ENCODE measurements at places on chromosomes 16 and 17.

DNA sequence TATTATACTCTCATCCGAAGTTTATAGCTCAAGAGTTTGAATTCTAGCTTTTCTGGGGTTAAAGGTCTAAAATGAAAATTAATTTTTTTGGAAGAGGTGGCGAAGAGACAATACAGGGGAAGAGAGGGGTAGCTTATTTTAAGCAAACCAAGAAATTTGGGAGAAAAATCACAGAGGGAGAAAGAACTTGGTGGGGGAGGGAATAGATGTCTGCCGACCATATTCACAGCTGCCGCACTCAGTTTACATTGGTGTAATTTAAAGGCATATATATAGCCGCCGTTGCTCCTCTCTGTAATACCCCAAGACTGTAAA lies 6.5 kb upstream of the ZFHX3 start:
- no peak for DNase-seq

DNA sequence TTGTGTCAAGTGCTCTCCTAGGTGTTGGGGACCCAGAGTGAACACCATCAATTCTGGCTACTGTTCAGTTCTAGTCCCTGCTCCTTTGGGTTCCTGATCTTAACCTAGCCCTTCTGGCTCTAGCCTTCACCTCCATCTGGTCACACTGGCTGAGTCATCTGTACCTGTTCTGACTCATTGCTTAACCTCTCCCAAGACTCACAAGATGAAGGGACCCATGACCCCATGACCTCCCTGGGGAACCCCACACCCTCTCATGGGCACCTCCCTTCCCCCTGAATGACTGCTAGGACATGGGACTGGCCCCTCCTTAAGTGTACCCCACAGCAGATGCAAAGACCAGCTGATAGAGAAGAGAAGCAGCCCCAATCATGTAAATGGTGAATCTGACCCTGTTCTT lies 345.8 kb upstream of the CDH5 start:
- no peak for DNase-seq

GRCh38 chr16:87536795-87537142 lies 43.9 kb upstream of the ZCCHC14 start:
- DNase-seq: no peak

- no peak for DNase-seq
These were observed 299 bp downstream of the NUP85 start for GRCh38 chr17:75205793-75206163.

DNA sequence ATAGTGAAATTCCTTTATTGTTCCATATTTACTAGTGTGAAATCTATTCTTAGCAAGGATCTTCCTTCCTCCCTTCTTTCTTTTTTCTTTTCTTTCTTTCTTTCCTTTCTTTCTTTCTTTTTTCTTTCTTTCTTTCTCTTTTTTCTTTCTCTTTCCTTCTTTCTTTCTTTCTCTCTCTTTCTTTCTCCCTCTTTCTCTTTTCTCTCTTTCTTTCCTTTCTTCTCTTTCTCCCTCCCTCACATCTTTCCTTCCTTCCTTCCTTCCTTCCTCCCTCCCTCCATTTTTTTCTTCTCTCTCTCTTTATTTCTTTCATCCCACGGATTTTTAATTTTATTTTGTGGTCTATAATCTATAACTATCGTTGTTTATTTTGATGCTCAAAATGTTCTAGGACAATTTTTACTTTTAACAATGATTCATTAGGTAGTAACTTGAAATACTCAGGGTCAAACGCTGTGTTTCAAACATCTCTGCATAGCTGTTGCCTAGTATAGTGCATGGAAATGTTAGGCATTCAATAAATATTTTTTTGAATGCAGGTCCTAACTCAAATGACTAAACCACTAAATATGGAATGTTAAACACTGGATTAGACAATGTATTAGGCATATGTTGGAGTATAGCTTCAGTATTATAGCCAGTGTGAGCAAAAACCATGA lies 178.3 kb downstream of the MAP2K6 start:
- no peak for DNase-seq

GRCh38 chr17:45361976-45362375 lies 45.2 kb upstream of the MAP3K14 start:
- DNase-seq: peak; percentile 3

DNA sequence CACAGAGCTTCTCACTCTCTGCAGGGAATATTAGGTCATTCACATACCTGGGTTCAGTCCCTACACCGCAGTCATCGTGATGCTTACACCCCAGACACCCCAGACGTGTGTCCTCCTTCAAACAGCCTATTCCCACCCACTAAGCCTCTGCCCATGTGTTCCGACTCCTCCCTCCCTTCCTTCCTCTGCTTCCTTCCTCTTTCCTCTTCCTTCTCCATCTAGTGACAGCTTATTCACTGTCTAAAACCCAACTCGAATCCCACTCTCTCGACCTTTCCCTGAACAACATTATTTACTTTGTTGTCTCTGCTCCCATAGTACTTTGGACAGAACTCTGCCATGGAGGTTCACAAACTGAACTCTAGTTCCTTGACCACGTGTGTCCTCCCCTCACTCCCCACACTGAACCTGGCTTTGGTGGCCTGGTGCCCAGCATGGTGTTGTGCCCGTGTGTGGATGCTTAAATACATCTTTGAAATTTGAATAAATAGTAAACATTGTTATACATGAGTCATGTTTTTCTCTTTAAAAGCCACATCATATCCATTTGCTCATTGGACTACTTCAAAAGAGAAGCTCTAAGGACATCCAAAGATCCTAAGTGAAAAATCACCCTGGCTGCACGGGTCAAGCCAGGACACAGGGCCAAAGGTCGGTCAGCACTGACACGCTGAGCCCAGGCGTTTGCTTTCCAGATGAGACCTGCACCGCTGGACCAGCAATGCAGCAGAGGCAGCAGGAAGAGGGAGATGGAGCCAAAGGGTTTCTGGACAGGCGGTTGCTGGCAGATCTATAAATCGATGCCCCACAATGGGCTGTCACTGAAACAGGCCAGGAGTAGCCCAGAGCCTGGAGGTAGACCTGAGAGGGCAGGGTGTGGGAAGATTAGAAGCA lies 14.1 kb upstream of the G6PC1 start:
- no peak for DNase-seq

DNA sequence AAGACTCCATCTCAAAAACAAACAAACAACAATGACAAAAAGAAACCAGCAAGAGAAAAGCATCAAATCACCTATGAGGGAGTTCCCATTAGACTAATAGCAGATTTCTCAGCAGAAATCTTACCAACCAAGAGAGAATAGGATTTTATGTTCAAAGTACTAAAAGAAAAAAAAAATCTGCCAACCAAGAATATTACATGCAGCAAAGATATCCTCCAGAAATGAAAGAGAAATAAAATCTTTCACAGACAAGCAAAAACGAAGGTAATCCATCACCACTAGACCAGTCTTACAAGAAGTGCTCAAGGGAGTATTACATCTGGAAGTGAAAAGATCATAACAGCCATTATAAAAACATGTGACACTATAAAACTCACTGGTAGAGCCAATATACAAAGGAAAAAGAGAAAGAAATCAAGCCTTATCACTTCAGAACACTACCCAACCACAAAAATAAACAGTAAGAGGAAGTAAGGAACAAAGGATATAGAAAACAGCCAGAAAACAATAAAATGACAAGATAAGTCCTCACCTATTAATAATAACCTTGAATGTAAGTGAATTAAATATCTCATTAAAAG lies 66.3 kb downstream of the STX8 start:
- no peak for DNase-seq

DNA sequence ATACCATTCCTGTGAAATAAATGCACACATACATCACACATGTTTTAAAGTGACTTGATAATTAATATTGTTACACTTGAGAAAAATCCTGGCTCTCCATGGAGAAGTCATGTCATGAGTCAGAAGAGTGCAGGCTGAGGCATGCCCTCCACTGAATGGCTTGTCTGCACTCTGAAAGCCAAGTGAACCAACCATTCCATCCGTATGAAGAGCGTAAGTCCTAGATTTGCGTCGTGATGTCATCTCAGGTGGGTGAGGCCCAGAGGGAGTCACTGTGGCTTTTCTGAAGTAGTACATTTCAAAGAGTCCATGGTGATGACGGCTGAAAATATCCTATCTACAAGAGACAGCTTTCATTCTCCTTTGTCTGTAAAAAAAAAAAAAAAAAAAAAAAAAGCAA lies 83.5 kb upstream of the IRX5 start:
- no peak for DNase-seq

Measured in HEK293T (cell line).